ENCODE measurements at places on chromosomes 11 and 22.
A peak's percentile ranks its signal among the peaks of the same experiment; 100 is the strongest.

- no peak for DNase-seq
These were observed 54.9 kb downstream of the C11orf91 start for GRCh38 chr11:33645686-33646085.

- no peak for DNase-seq
These were observed 99.4 kb upstream of the ZC3H12C start for GRCh38 chr11:109993786-109994185.

- DNase-seq = no peak
These were observed 1.0 kb upstream of the PRDM10 start for GRCh38 chr11:130003717-130004001.

GRCh38 chr11:123166071-123166559 lies 28.9 kb downstream of the CLMP start:
- peak; percentile 33 for DNase-seq

DNA sequence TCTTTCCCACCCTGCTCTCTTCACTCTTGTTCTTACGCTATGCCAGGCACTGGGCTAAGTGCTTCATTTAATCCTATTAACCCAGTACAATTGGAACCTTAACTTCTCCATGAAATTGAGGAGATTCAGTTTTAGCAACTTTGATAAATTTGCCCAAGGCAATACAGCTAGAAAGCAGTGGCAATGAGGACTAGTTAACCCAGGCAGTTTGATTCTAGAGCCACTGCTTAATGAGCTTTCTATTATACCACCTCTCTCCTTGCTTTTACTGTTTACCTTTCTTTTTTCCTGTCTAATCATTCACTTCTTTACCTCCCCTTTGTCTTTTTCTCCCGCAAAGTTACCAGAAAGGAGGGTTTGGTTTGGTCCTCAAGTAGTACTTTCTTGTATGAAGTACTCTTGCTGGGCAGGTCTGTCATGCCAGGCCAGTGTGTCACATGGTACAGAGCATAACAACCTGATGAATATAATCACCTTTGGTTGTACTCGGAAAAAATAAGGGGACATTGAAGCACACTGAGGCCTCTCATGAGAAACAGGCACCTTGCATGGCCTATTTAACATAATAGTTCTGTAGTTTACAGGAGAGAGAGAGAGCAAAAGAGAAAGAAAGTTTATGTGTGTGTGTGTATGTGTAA lies 70.6 kb downstream of the PDHX start:
- no peak for DNase-seq

- DNase-seq = no peak
These were observed 723.1 kb upstream of the KIRREL3 start for GRCh38 chr11:127723714-127724113.

- no peak for DNase-seq
These were observed 1.8 kb downstream of the SYT7 start for GRCh38 chr11:61578819-61579675.

DNA sequence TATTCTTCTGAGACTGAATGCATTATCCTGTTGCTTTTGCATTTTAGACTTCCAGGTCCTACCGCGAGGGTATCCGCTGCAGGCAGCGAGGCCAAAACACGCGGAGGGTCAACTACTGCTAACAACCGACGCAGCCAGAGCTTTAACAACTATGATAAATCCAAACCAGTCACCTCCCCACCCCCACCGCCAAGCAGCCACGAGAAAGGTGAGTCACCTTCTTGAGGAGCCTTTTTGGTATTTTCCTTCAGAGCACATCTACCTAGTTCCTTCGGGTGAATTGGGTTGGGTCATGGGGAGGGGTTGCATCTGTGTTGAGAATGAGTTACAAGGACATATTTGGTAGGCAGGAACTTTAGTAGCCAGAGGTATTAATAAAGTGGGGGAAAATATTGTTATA lies 179.8 kb downstream of the NAV2 start:
- DNase-seq = no peak

GRCh38 chr11:78166855-78167469 lies 21.5 kb downstream of the KCTD21 start:
- DNase-seq = no peak

- DNase-seq = no peak
These were observed 13.5 kb downstream of the SGSM3 start for GRCh38 chr22:40383905-40384304.

Measured in stimulated activated naive CD8-positive, alpha-beta T cell treated with anti-CD3 and anti-CD28 coated beads, Interleukin-15, Interleukin-2, amounts not matched to agents 100 U/mL and 50 U/mL, for 24 hours (primary cell).